RPMI7951 (cell line): ENCODE measurements at places on chromosomes 16 and 17. TPM values are rescaled to one million over a fixed set of nuclear protein-coding genes. Genes with fewer than 3 reads are reported as not detected.

DNA sequence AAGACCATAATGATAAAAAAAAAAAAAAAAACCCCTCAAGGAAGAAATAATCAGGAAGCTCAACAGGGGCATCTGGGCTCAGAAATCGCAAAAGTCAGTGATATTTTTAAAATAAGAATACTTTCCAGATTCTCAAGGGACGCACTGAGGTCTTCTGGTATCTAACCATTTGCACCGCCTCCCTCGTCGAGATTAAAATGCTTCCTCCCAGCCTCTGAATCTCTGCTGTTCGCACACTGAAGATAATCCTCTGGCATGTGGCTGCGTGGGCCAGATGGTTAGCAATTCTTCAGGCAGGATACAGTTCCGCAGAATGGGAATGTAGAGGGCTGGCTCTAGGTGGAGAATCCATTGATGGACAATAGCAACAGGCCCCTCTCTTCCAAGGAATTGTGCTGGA is 211.7 kb upstream of the CDH5 start:
- peak; percentile 81 for DNase-seq

Gene CTRB1
- total RNA-seq: not detected in 2 replicates

Gene UNC13D
- total RNA-seq: 0.78 TPM in 1 of 2 replicates, not detected in the other

Gene CD300LB
- total RNA-seq: not detected in 2 replicates

Gene SLC5A11
- not detected in 2 replicates for total RNA-seq

Gene C16orf96
- not detected in 2 replicates for total RNA-seq

DNA sequence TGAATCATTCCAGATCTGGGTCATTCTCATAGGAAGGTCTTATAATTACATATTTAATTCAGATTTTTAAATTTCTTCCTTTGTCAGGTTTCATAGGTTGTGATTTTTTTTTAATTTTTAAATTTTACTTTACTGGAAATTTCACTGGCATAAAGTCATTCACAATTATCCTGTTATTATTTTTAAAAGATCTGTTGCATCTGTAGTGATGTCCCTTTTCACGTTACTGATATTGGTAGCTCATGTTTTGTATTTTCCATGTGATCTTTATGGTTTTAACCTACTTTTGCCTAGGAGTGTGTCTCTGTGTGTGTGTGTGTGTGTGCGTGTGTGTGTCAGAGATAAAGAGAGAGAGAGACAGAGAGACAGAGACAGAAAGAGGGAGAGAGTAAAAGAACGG is 216.6 kb upstream of the KCNJ16 start:
- no peak for DNase-seq

- no peak for DNase-seq
Measured at GRCh38 chr17:39838784-39839183, 25.3 kb downstream of the IKZF3 start.

Gene CCDC200
- total RNA-seq: not detected in 2 replicates

DNA sequence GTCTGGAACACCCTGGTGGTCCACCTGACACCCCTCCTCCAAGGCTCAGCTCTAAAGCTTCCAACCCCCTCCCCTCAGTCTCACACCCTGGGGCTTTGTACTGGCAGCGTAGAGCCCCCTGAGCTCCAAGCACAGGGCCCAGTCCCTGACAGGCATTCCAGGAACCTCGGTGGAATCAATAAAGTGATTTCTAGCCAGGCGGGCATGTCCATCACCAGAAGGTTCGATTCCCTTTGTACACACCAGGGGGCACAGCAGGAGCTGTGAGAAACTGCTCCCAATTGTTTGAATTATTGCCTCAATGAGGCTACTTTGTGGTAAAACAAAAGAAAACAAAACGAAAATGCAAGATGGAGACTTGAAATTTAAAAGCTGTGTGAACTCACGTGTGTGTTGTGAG is 51.8 kb downstream of the SMPD3 start:
- peak; percentile 39 for DNase-seq

GRCh38 chr16:30372725-30373124 is 1.9 kb upstream of the MYL11 start:
- DNase-seq: no peak

GRCh38 chr16:85641776-85642176 is 28.7 kb downstream of the GSE1 start:
- DNase-seq: no peak

Gene HAP1
- not detected in 2 replicates for total RNA-seq

GRCh38 chr17:73820686-73821448 is 176.6 kb upstream of the SDK2 start:
- DNase-seq: peak; percentile 73

GRCh38 chr16:57594531-57595031 is 33.8 kb upstream of the ADGRG1 start:
- DNase-seq: no peak

GRCh38 chr16:51439271-51439670 is 288.2 kb upstream of the SALL1 start:
- no peak for DNase-seq

DNA sequence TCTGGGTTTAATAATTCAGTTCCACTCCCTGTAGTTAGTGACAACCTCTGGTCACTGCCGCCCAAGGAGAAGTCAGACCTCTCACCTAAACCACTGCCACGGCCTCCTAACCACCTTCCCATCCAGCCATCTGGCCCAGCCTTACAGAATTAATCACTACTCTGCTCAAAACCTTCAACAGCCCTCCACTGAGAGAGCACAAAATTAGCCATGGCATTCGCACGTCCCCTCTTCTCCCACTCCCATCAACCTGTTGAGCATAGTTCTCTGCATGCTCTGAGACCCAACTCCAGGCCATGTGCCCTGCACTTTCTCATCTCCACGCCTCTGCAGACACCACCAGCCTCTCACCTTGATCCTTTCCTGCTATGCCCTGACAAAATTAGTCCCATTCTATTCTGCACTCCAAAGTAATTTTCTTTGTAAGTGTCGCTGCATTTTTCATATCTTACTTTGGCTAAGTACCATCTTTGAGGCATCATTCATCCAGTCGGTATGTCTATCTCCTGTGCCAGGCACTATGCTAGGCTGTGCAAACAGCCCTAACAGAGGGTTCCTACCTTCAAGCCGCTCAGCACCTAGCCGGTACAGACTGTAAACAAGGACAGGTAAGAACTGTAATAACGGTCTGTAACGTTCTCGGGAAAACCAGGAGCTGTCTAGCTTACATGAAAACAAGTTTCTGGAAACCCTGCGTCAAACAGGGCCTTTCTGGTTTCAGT is 963 bp downstream of the COPRS start:
- DNase-seq: no peak

- no peak for DNase-seq
Measured at GRCh38 chr16:78925083-78925767, 675.3 kb downstream of the MAF start.

Gene PRR35
- total RNA-seq: not detected in 2 replicates

Gene CCL8
- not detected in 2 replicates for total RNA-seq

Gene KCNH4
- 0.12 TPM in 1 of 2 replicates, not detected in the other for total RNA-seq

Gene GTF3C1
- 35.9 and 39.6 TPM in 2 replicates for total RNA-seq

- DNase-seq: peak; percentile 62
Measured at GRCh38 chr17:8041249-8041928, 2.5 kb downstream of the ALOX15B start.
